ENCODE measurements at places on chromosomes 13 and 19.

DNA sequence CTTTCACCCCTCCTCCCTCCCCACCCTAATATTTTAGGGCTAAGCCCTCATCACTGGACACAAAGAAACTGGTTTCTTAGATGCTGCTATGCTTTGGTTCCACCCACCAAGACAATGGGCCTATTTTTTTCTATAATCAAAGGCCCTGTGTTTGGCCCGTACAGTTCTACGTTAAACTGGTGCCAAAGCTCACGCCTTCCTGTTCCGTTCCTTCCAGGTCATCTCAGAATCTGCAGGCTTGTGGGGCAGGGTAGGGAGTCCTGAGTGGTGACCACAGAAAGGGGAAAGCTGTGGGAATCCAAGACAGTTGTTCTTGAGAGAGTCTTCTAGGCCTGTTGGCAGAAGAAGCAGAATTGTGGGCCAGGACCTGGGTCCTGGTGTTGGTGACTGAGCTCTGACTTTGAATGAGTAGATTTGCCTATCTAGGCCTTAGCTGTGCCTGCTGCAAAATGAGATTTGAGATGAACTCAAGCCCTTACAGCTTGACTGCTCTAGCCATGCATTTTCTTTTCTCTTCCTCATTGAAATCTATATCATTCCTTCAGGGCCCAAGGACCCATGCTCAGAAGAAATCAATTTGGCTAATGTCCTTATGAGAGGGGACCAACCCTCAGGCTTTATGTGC is 19.1 kb upstream of the CXCL17 start:
- DNase-seq: no peak

- no peak for DNase-seq
Observed at GRCh38 chr13:75079226-75079625, 402.7 kb downstream of the TBC1D4 start.

DNA sequence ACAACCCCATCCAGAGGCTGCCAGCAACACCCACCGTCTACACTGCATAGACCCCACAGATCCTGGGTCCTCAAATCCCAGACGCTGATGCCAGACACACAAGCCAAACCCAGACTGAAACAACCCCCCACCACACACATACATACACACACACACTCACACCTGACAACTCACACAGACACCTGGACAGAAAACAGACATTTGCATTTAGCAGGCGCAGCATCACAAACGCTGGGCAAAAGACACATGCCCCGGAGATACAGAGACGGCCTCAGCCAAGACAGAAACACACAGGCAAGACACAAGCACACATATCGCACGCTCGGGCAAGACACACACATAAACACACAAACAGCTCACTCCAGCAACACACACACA is 1.3 kb downstream of the BBC3 start:
- DNase-seq: no peak

GRCh38 chr13:59809564-59809963 is 354.2 kb downstream of the DIAPH3 start:
- DNase-seq: no peak

GRCh38 chr13:34672631-34673030 is 269.4 kb upstream of the NBEA start:
- no peak for DNase-seq

GRCh38 chr19:57110592-57111328 is 9.0 kb upstream of the USP29 start:
- no peak for DNase-seq

DNA sequence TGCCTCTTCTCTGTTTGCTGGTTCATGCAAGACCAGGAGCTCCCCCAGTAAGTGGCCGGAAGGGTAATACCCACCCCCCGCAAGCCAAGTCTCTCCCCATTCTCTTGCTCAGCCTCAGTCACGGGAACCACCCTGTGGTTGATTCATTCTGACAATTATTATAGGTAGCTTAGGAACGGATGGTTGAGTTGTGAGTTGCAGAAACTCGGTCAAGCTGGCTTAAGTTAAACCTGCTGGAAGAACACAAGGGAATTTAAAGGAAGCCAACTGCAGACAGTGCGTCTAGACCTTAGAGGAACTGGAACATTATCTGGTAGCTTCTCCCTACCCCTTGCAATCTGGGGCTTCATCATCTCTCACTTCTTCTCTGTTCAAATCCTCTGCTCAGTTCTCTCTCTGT is 8.9 kb downstream of the FPR1 start:
- DNase-seq: no peak

DNA sequence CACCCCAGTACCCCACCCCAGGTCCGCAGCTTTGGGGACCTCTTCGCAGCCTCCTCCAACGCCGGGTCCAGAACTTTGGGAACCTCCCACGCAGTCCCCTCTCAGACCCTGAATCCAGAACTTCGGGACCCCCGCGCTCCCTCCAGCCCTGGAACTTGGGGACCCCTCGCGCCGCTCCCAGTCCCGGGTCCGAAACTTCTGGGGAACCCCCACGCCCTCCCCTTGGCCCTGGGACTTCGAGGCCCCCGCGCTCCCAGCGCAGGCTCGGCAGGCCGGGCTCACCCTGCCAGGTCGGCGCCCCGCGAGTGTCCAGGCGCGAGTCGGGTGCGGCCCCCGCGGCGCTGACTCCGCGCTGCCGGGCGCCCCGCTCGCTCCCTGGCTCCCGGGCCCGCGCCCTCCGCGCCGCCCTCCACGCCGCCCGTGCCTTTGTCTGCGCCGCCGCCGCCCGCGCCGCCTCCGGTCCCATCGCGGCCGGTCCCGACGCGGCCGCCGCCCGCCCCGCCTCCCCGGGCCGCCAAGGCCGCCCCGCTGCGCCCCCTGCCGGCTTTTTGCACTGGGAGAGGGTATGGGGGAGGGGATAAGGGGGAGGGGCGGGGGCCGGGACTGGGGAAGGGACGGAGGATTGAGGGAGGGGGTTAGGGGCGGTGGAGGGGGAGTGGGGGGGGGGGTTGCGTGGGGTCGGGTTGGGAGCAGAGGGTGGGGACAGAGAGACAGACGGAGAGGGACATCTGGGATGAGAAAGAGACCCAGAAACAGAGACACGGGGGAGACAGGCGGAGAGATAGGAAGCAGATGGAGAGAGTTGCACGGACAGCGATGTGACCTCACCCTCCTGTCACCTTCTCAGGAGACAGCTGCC is at the start of gene HOMER3:
Gene HOMER3 (minus strand): TSS at position 449 of the 859 bp plus-strand sequence. CDS start 2,235 bp downstream, outside the sequence.
- DNase-seq: peak; percentile 66

GRCh38 chr13:48449656-48450055 is 36.7 kb upstream of the LPAR6 start:
- no peak for DNase-seq

- no peak for DNase-seq
Observed at GRCh38 chr13:93562676-93563075, 336.1 kb downstream of the GPC6 start.

GRCh38 chr13:53683608-53684007 is 655.0 kb downstream of the OLFM4 start:
- no peak for DNase-seq

DNA sequence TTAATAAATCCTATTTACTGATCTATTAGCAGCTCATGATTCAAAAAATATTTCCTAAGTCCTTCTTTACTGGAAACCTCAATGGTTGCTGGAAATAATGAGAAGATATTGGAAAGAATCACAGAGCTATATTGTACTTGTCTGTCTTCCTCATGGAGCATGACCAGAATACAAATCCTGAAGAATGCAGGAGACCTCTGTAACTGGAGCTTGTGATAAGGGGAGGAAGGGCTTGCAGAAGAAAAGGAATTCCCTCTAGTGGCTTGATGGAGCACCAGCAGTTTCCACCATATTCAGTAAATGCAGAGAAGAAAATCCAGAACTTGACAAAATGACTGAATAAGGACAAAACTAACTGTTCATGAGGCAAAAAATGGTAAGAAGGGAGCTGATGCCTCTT is 1333.1 kb downstream of the EFNB2 start:
- DNase-seq: no peak

GRCh38 chr13:95117092-95117491 is 184.2 kb downstream of the ABCC4 start:
- DNase-seq: no peak

- no peak for DNase-seq
Observed at GRCh38 chr13:41250993-41251392, 12.4 kb downstream of the MTRF1 start.

- DNase-seq: no peak
Observed at GRCh38 chr19:8355631-8356402, 8.1 kb upstream of the ANGPTL4 start.

- no peak for DNase-seq
Observed at GRCh38 chr13:49938314-49938713, 2.2 kb upstream of the SPRYD7 start.

- DNase-seq: no peak
Observed at GRCh38 chr13:108785844-108786243, 156.4 kb downstream of the MYO16 start.

GRCh38 chr13:99577934-99578917 is 77.0 kb downstream of the TM9SF2 start:
- no peak for DNase-seq

DNA sequence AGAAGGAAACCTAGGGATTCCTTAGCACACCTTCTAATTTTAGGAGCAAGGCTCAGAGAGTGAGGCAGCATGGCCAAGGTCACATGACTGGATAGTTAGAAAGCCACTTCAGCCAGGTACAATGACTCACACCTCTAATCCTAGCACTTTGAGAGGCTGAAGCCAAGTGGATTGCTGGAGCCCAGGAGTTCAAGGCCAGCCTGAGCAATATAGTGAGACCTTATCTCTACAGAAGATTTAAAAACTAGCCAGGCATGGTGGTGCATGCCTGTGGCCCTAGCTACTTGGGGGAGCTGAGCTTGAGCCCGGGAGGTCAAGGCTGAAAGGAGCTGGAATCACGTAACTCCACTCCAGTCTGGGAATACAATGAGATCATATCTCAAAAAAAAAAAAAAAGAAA is 69.2 kb downstream of the TEX26 start:
- DNase-seq: no peak

- no peak for DNase-seq
Observed at GRCh38 chr19:40159744-40160143, 31.5 kb upstream of the MAP3K10 start.

- DNase-seq: no peak
Observed at GRCh38 chr19:4069331-4069959, 2.7 kb upstream of the ZBTB7A start.

- no peak for DNase-seq
Observed at GRCh38 chr19:18158467-18158866, 5.5 kb downstream of the PIK3R2 start.

DNA sequence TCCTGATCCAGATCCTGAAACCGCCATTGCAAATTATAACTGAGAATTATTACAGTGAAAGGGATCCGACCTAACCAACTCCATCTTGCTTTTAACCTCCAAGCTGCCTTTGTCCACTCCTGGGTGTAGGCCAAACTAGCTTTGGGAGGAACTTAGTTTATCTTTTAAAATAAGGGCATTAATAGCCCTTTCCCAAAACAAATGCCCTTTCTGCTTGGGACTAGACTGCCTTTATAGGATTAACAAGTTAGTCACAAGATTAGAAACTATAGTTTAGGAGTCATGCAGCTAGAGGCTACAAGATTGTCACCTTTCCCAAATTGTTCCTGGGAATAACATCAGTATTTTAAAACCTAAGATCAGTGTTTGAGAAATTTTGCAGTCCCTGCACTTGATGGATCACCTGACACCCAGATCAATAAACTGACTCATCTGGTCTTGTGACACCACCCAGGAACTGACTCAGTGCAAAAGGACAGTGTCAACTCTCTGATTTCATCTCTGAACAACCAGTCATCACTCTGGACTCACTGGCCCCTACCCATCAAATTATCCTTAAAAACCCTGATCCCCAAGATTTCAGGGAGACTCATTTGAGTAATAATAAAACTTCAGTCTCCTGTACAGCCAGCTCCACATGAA is 4.1 kb upstream of the ZNF841 start:
- DNase-seq: no peak

GRCh38 chr13:21074546-21074945 is 13.2 kb upstream of the LATS2 start:
- DNase-seq: no peak

GRCh38 chr13:59423708-59424340 is 739.9 kb downstream of the DIAPH3 start:
- no peak for DNase-seq

DNA sequence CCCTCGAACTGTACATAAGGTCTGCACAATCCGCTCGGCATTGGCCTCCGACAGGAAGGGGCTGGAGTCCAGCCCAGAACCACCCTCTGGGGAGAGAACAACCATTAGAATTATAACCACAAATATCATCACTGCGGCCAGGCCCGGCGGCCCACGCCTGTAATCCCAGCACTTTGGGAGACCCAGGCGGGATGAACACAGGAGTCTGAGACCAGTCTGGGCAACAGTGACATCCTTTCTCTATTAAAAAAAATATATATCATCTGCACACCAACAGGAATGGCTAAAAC is 11.4 kb downstream of the COQ8B start:
- DNase-seq: no peak
